ENCODE measurements at places on chromosomes 5 and 9. TPM values are rescaled to one million over a fixed set of nuclear protein-coding genes. Genes with fewer than 3 reads are reported as not detected.

- peaks cover 16% of the 10 kb centered on the region for H3K4me1 ChIP-seq
- no peaks in the 10 kb centered on the region for H3K27me3 ChIP-seq
- H3K4me3 ChIP-seq, result no peak overlapping the region
- peaks cover 5% of the 10 kb centered on the region for H3K36me3 ChIP-seq
- H3K27ac ChIP-seq, result peak overlapping the region; percentile 45
- peak; percentile 58 for DNase-seq
Observed at GRCh38 chr9:85723215-85723614, 18.5 kb downstream of the AGTPBP1 start.

- no peak overlapping the region for H3K4me3 ChIP-seq
- H3K36me3 ChIP-seq, result no peaks in the 10 kb centered on the region
- no peaks in the 10 kb centered on the region for H3K4me1 ChIP-seq
- no peak overlapping the region for H3K27ac ChIP-seq
- H3K27me3 ChIP-seq, result no peaks in the 10 kb centered on the region
Observed at GRCh38 chr5:33563983-33564908, 123.5 kb downstream of the TARS1 start.

DNA sequence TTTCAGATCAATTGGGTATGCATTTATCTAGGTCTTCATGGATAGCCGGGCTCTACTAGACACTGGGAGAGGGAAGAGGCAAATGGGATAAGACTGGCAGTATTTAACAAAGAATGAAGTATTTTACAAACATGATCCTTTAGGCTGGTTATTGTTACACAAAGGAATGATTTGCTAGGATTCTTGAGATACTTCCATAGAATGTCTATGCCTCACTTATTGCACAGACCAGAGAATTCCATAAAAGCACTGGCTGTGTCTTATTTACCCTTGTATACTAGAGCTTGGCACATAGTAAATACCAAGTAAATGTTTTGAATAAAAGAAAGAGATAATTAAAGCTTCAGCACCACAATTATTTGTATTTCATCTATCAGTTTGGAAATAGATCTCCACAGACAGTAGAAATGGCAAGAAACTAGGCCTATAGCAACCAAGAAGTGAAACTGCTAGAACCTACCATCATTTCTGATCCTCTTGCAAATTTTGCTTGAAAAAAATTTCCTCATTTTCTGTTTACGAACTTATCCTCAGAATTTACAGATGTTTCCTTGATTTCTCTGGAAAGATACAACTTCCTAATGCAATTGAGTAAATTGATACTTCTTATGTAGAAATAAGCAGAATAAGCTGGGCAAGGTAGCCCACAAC is 3.8 kb downstream of the PDCD1LG2 start:
- H3K36me3 ChIP-seq, result no peaks in the 10 kb centered on the region
- H3K4me3 ChIP-seq, result no peak overlapping the region
- H3K27me3 ChIP-seq, result no peaks in the 10 kb centered on the region
- no peak overlapping the region for H3K27ac ChIP-seq

- no peaks in the 10 kb centered on the region for H3K4me1 ChIP-seq
- H3K27me3 ChIP-seq, result peaks cover 13% of the 10 kb centered on the region
- H3K27ac ChIP-seq, result no peak overlapping the region
- DNase-seq, result no peak
- no peaks in the 10 kb centered on the region for H3K36me3 ChIP-seq
Observed at GRCh38 chr5:36389245-36389644, 87.5 kb upstream of the RANBP3L start.

GRCh38 chr9:113492343-113493202 is 29.0 kb downstream of the RGS3 start:
- DNase-seq, result no peak
- no peaks in the 10 kb centered on the region for H3K36me3 ChIP-seq
- H3K4me3 ChIP-seq, result no peak overlapping the region
- H3K4me1 ChIP-seq, result no peaks in the 10 kb centered on the region
- no peaks in the 10 kb centered on the region for H3K27me3 ChIP-seq
- no peak overlapping the region for H3K27ac ChIP-seq

Gene MTREX
- total RNA-seq, result 54.5 TPM

Gene CNTLN
- 0.28 TPM for total RNA-seq

Gene PHF24
- not detected for total RNA-seq

Gene GABRG2
- not detected for total RNA-seq

Gene REEP5
- total RNA-seq, result 25.3 TPM

Gene PDZD2
- total RNA-seq, result 1.3 TPM

Data from CD4-positive, alpha-beta T cell (primary cell).